H9 (cell line): ENCODE measurements at places on chromosomes 2 and 18. TPM values are rescaled to one million over a fixed set of nuclear protein-coding genes. Genes with fewer than 3 reads are reported as not detected.

GALR1 gene
- total RNA-seq: 0.02 and 0.07 TPM in 2 replicates

DNA sequence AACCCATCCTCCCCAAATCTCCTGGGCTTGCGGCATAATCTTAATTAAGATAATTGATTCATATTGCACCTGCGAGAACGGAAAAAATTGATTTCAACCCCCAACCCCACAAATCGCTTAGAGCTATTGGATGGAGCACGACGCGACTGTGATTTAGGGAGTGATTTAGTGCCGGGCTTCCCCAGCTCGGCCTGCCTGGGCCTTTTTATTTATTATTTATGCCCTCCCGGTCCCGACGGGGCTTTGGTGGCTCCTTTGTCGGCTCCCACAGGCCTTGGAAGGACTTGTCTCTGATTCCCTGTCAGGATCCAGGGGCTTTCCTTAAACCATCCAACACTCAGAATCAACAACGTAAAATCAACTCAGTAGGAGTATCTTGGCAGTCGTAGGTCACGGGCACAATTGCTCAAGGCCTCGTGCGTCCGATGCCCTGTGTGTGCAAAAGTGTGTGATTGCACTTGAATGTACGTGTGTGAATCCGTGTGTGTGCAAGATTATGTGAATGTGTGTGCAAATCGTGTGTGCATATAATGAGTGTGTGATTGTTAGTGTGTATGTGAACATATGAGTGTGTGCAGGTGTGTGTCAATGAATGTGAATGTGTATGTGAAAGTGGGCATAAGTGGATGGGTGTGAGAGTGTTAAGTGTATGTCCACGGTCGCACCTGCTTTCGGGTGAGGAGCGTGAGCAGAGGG is 4.3 kb upstream of the NEUROD1 start:
- no peak for DNase-seq
- H3K36me3 ChIP-seq: no peaks in the 10 kb centered on the region
- H3K4me1 ChIP-seq: peaks cover 4% of the 10 kb centered on the region; the same call in 1 of the 2 replicates
- H3K4me3 ChIP-seq: no peak overlapping the region

DNA sequence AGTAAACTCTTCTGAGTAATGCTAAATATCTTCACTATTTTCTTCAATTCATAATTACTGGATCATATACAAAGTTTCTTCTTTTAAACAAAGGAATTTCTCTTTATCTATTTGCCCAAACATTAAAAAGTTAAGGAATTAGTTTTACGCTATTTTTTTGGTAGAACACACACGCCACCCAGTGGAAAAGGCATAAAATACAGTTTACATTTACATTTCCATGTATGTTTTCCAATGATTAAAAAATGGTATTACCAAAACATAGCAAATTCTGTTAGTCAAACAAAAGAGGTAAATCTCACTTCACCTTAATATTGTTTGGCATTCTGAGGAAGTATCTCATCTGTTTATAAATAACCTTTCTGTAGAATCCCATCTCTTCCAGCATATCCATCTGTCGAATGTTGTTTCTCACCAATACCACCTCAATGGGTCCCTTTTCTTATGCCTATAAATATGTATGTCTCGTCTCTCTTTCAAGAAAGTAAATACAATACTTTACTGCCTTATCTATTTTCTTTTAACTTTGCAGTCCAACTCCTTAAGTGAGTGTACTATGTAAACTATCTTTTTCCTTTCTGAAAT is 7.2 kb downstream of the BOLL start:
- no peak overlapping the region for H3K4me3 ChIP-seq
- no peaks in the 10 kb centered on the region for H3K4me1 ChIP-seq
- H3K27me3 ChIP-seq: no peaks in the 10 kb centered on the region
- no peaks in the 10 kb centered on the region for H3K36me3 ChIP-seq
- H3K27ac ChIP-seq: no peak overlapping the region

KLHL41 gene
- not detected in 2 replicates for total RNA-seq

GRCh38 chr2:158805936-158806335 is 10.8 kb downstream of the DAPL1 start:
- no peaks in the 10 kb centered on the region for H3K27me3 ChIP-seq
- no peak overlapping the region for H3K27ac ChIP-seq
- no peak for DNase-seq
- no peaks in the 10 kb centered on the region for H3K36me3 ChIP-seq
